ENCODE measurements at places on chromosomes 12 and 14. TPM values are rescaled to one million over a fixed set of nuclear protein-coding genes. Genes with fewer than 3 reads are reported as not detected.

Gene TAS2R43
- polyA plus RNA-seq: 0.64 TPM

DNA sequence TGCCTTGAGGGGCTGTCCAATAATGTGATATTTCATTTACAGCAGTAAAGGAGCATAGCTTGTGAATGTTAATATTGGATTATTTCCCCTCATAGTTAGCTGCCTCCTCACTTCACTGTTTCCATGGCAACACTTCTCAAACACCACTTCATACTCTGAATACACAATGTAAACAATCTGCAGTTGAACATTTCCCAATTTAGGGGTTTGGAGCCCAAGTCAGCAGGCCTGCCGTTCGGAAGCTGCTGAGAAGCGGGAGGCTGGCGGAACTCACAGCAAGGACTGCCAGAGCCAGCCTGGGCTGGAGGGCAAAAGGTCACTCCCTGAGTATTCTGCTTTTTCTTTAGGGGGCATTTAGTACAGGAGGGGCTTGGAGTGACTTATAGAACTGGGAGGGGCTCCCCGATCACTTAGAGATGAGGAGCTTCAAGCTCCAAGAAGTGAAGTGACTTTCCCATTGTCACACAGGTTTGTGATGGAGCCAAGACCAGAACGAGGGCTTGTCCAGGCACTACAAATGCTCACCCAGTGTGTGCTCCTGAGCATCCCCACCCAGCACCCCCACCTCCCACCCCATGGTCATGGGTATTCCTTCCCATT is 12.1 kb upstream of the SLC24A4 start:
- DNase-seq: no peak

Gene NDUFA12
- 93.0 TPM for polyA plus RNA-seq

Gene SLC7A7
- polyA plus RNA-seq: 138 TPM

- no peak for DNase-seq
Measured at GRCh38 chr14:39957987-39958386, 525.8 kb upstream of the FBXO33 start.

- DNase-seq: peak; percentile 33
Measured at GRCh38 chr12:118103601-118104382, at the start of gene VSIG10. Gene VSIG10 (minus strand): TSS chr12:118104011. CDS start chr12:118103671, 340 bp downstream.

Gene TAS2R42
- not detected for polyA plus RNA-seq
